ENCODE measurements at places on chromosomes 5 and 9.

- no peak for DNase-seq
Measured at GRCh38 chr9:32723789-32724325, 59.5 kb upstream of the TMEM215 start.

GRCh38 chr5:96463091-96463490 is 30.0 kb upstream of the PCSK1 start:
- DNase-seq = no peak

- DNase-seq = no peak
Measured at GRCh38 chr9:135345775-135346433, 133.7 kb upstream of the PPP1R26 start.

- no peak for DNase-seq
Measured at GRCh38 chr9:133477992-133478850, 678 bp downstream of the SLC2A6 start.

GRCh38 chr5:98698359-98698758 is 75.1 kb upstream of the RGMB start:
- DNase-seq = no peak

- no peak for DNase-seq
Measured at GRCh38 chr5:126865299-126865698, 88.4 kb downstream of the LMNB1 start.

- no peak for DNase-seq
Measured at GRCh38 chr9:134775081-134775951, 105.3 kb upstream of the FCN2 start.

GRCh38 chr5:8807636-8808035 is 738.2 kb downstream of the SEMA5A start:
- DNase-seq = no peak

- no peak for DNase-seq
Measured at GRCh38 chr5:6837519-6838110, 124.4 kb downstream of the TENT4A start.

GRCh38 chr9:127369428-127369827 is 27.5 kb upstream of the SLC2A8 start:
- no peak for DNase-seq

DNA sequence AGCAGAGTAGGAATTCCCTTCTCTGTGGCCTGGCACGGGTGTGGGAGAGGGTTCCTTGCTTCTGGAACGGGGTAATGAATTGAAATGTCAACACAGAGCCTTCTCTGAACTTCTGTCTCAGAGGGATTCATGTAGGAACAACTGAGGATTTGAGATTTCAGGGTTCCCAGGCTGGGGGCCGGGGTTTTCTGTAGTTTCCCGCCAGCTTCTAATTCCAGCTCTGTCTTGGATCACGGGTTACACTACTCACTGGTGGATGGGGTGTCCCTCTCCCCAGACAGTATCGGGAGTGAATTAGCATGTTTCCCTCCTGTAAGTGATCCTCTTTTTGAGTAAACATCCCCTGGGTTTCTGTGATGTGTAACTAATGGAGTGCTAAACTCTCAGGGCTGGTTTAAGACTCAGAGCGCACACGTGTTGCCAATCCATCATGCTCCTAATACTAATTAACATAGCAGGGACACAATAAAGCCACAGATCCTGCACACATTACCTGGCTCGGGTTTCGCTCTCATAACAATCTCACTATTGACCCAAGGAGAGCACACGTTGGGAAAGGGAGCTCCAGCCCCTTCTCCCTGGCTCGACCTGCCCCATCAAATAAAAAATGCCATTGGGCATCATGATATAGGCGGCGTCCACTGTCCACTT is 18.1 kb upstream of the DMRT2 start:
- no peak for DNase-seq

- DNase-seq = no peak
Measured at GRCh38 chr9:98873951-98874371, 66.5 kb downstream of the GALNT12 start.

DNA sequence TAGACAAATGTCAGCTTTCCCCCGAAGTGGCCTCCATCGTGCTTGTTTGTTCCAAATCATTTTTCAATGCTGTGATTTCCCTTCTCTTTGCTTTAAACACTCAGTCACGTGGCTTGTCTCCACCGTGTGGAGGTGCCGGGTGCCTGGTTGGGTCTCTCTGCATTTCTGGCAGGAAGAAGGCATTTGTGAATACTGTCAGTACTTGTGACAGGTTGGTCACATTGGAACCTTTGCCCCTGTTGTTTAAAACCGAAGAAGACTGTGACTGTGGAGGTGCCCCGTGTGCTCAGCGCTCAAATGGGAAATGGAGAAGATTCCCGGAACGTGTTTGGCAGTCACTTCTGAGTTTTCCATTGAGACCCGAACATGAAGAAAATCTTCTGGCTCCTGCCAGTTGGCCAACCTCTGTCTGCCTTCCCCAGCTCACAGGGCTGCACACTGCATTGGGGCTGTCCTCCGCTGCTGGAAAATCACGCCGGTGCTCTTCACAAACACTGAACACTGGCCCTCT is 74.6 kb downstream of the LMNB1 start:
- DNase-seq = no peak

GRCh38 chr9:92324431-92324830 is 719 bp downstream of the NOL8 start:
- no peak for DNase-seq

- DNase-seq = no peak
Measured at GRCh38 chr5:93902288-93902687, 160.9 kb upstream of the POU5F2 start.

GRCh38 chr5:56160723-56161438 is 72.2 kb downstream of the ANKRD55 start:
- no peak for DNase-seq

Data from NT2/D1 (cell line).